ENCODE measurements at places on chromosomes 13 and 19. TPM values are rescaled to one million over a fixed set of nuclear protein-coding genes. Genes with fewer than 3 reads are reported as not detected.
A peak's percentile ranks its signal among the peaks of the same experiment; 100 is the strongest.

ZBTB45 gene
- 7.7 TPM for total RNA-seq

DNA sequence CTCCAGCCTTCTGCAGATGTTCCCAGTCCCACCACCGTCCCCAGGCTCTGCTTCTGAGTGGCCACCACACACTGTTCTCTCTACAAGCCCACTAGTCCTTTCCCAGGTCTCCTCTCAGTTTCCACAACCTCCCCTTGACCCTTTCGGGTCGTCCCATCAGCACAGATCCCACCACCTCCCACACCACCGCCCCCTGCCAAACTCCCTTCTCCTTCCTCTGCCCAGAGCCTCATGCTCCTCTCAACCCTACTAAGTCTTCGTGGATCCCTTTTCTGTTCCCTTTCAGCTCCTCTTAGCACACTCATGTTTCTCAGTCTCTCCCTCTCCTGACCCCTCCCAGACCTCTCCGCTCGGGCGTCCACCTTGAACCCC, 1.9 kb downstream of the NAPA start:
- no peak for DNase-seq

DNA sequence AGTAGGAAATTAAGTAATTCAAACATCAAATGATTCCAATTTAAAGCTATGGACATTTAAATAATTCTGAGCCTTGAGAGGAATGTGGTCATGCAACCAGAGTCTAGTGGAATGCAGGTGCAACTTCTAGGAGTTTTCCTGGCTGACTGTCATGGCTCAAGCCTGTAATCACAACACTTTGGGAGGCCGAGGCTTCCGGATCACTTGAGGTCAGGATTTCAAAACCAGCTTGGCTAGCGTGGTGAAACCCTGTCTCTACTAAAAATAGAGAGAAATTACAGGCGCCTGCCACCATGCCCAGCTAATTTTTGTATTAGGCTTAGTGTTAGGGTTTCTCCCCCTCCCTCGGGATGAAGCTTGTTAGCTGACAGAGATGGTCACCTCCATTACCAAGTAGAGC, 6.4 kb downstream of the ZNF808 start:
- peak; percentile 17 for DNase-seq

DNA sequence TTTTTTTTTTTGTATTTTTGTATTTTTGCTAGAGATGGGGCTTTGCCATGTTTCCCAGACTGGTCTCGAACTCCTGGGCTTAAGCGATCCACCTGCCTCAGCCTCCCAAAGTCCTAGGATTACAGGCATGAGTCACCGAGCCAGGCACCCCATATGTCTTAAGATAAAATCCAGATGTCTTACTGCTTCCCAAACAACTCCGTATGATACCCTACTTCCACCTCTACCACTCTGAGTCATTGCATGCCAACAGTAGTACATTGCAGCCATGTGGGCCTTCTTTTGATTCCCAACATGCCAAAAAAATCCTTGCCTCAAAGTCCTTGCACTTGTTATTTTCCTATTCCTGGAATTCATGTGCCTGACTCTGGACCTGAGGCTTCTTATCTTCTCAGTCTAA, 799.2 kb downstream of the GPC5 start:
- DNase-seq, result no peak

LGALS13 gene
- total RNA-seq, result not detected

- DNase-seq, result no peak
These were observed 362.6 kb downstream of the KLF5 start for GRCh38 chr13:73421310-73421912.

- no peak for DNase-seq
These were observed 7.8 kb downstream of the MAG start for GRCh38 chr19:35299523-35300338.

DAZAP1 gene
- 80.5 TPM for total RNA-seq

- no peak for DNase-seq
These were observed 35.4 kb downstream of the ARHGAP35 start for GRCh38 chr19:46896076-46896794.

DNA sequence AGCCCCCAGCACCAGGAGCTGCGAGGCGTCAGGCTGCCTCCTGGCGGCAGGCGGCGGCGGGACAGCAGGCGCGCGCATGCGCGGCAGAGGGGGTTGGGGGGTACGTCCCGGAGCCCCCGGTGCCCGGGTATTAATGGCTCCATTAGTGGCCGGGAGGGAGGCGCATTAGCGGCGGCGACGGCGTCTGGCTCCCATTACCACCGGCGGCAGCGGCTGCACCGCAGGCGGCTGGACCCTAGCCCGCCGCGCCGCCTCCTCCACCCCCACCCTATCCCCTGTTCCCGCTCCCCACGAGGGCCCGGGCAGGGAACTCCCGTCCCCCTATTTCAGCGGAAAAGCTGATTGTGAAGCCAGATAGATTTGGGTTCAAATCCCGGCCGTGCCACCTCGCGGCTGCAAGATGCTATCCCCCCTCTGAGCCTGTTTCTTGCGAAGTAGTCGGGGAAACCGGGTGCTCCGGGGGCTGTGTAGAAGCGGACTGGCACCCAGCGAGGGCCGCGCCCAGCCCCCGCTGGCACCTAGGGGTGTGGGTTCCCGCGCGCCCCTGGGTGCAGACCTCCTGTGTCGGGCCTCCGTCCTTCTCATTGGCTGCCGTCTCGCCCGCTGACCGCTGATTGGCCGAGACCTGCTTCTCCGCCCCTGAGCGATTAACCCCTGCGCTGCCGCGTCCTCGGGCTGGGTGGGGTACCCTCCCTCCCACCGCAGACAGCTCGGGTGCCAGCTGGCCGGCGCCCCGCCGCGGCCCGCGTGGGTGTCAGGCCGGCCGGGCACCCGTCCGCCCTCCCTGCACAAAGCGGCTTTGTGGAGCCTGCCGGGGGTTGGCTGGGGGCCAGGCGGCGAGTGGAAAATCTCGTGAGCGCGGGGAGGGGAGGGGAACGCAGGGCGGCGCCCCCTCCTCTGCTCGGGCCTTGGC, 11.1 kb downstream of the CIC start:
- DNase-seq, result peak; percentile 93

DNA sequence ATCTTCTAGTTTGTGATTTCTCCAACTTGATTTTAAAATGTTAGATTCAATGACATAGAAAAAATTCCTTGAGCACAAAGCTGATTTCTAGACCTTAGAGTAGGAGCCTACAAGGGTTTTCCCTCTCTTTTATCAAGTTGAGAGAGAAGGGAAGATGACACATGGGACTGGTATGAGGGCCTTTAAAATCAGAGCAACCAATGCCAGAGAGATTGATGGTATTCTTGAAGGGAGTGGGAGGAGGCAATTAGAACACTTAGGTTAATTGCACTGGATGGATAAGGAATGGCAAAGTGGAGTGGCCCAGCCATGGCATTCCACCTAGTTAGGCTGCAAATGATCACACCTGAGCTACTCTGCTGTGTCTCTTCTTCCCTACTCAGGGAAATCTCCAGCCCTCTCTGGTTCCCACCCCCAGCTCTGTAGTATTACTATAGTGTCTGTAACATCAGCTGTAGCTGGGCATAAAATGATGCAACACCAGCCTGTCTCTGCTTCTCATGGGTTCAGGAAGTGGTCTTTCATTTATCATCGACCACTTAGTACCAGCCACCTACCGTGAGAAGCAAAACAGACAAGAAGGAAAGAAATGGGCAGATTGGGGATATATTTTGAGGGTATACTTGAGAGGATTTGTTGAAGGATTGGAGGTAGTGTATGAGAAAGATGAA, 333.6 kb downstream of the DLEU7 start:
- DNase-seq, result no peak

DNA sequence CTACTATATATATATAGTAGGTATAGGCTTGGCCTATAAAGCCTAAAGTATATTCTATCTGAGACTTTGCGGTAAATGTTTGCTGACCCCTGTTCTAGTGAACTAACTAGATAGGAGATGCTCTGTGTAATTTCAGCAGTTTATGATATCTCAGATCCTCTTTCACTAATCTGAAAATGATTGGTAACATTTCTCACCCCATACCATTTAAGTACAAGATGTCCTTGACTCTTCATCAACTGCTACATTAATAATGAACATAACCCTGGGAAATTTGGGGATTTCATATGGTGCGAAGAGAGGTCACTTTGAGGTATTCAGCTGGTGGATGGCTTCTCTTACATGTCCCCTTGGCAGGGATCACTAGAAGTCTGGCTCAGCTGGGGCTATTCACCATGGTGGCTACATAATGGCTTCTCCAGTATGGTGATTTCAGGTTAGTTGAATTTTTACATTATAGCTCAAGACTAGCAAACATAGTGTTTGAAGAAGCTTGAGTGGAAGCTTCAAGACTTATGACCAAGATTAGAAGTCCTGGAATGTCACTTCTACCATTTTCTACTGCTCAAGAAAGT, 103.6 kb upstream of the MYCBP2 start:
- DNase-seq, result no peak

DNA sequence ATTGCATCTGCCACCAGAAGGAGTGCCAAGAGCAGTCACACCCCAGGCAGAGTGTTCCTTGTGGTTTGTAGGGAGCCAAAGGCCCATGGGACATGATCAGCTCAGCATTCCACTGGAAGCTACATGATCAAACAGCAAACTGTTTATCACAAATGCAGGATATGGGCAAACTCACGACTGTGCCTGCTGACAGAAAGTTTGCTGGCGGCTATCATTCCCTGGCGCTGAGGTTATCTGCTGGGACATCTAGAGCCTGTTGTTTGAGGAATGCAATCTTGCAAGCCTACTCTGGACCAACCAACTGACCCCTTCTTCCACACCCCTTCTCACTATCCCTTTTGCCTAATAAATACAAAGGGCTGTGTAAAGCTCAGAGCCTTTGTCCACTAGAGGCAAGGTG, 7.7 kb upstream of the ZNF613 start:
- DNase-seq, result no peak

ZNF554 gene
- total RNA-seq, result 4.0 TPM

DNA sequence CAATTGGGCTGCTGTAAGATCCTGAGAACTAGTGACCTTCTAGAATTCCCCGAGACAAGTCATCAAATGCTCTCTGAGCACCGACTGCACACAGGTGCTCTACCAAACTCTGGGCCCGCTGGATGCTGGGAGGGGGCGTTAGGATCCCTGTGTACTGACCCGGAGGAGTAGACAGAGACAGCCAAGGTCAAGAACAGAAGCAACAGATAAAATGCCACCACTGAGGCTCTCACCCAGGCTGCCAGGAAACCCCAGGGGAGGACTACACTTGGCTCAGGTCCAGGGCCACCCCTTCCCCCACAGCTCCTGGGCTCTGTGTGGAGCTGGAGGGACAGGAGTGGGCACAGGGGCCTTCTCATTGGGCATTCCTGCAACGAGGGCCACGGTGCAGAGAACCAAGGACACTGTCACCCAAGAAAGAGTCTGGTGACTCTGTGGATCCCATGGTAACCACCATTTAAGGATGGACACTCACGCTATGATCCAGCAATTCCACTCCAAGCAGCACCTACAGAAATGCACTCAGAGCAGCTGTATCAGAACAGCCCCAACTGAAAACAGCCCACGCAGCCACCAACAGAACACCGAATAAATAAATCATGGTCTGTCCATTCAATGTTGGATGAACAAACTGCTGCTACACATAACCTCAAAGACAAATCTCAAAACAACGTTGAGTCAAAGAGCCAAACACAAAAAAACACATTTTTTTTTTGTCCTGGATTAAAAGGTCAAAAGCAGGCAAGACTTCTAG, 16.8 kb upstream of the SLC35E1 start:
- DNase-seq, result no peak

- no peak for DNase-seq
These were observed 31.3 kb upstream of the ADGRL1 start for GRCh38 chr19:14237014-14237941.

DNA sequence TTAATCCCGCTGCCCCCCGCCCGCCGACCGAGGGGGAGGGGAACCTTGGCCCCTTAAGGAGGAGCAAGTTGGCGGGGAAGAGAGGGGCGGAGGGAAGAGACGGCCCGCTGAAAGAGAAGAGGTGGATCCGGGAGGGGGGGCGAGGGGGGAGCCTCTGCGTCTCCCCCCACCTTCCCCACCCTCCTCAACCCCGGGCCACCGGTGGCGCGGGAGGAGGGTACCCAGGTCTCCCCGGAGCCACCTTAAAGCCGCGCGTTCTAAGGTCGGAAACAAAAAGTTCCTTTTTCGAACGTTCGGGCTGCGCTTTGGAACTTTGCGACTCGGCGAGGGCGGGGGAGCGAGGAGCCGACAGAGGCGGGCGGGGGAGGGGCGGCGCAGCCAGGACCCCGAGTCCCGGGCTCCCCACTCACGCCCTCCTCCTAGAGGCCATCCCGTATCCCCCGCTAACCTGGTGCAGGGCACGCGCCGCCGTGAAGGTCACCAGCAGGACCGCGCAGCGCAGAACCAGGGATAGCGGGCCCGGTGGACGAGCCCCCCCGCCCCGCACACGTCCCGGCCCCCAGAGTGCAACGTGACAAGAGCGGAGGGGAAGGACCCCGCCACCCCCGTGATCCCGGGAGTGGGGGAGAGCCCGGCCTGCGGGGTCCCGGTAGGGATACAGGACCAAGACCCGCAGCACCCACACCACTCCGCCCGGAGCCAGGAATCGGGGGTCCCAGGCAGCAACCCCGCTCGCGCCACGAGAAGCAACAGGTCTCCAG, 659 bp downstream of the ERF start:
- DNase-seq, result peak; percentile 72

DNA sequence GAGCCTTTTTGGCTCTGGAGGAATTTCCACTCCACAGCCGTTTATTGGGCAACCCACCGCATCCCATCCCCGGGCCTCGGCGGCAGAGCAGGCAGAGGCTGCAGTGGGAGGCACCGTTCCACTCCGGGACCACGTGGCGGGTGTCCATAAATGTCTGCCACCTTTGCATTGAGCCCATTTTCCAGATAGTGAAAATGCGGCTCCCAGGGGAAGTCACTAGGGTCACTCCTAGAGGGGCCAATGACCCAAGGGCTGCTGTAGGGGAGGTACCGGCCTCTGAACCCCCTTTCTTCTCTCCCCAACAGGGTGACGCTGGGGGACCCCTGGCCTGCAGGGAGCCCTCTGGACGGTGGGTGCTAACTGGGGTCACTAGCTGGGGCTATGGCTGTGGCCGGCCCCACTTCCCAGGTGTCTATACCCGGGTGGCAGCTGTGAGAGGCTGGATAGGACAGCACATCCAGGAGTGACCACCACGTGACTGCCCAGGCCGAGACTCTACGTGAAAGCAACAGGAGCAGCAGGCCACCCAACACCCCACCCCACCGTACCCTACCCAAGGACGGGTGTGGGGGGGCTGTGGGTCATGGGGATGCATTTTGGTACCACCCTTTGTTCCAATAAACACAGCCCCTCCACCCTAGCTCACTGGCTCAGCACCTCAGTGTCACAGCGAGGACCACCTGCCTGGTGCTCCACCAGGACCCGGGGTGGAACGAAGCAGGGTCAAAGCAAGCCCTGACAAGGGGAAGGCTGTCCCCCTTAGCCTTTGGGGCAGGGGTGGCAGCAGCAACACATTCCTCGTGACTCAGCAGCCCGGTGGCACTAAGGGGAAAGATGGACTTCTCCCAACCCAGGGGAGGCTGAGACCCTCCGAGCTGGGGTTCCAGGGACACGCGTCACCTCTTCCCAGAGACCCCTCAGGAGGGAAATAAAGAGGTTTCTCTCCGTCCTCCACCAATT, 1.5 kb downstream of the TIMM13 start:
- DNase-seq, result no peak

- no peak for DNase-seq
These were observed 24.5 kb upstream of the LGALS16 start for GRCh38 chr19:39631178-39631577.

GRCh38 chr13:41428155-41428554, 29.2 kb upstream of the RGCC start:
- DNase-seq, result peak; percentile 6

GRCh38 chr19:16677055-16677454, 16.1 kb downstream of the TMEM38A start:
- DNase-seq, result no peak

R3HDM4 gene
- 16.9 TPM for total RNA-seq

All from heart right ventricle (tissue), 16 donors.